GM23248 (cell line): ENCODE measurements at places on chromosomes 3 and 15. TPM values are rescaled to one million over a fixed set of nuclear protein-coding genes. Genes with fewer than 3 reads are reported as not detected.

GRCh38 chr3:14439501-14440167, 37.2 kb downstream of the SLC6A6 start:
- no peak for DNase-seq

GRCh38 chr3:59313365-59313764, 263.5 kb upstream of the CFAP20DC start:
- DNase-seq = peak; percentile 60

- DNase-seq = no peak
Measured at GRCh38 chr15:74339371-74339770, 28.1 kb downstream of the CYP11A1 start.

DNA sequence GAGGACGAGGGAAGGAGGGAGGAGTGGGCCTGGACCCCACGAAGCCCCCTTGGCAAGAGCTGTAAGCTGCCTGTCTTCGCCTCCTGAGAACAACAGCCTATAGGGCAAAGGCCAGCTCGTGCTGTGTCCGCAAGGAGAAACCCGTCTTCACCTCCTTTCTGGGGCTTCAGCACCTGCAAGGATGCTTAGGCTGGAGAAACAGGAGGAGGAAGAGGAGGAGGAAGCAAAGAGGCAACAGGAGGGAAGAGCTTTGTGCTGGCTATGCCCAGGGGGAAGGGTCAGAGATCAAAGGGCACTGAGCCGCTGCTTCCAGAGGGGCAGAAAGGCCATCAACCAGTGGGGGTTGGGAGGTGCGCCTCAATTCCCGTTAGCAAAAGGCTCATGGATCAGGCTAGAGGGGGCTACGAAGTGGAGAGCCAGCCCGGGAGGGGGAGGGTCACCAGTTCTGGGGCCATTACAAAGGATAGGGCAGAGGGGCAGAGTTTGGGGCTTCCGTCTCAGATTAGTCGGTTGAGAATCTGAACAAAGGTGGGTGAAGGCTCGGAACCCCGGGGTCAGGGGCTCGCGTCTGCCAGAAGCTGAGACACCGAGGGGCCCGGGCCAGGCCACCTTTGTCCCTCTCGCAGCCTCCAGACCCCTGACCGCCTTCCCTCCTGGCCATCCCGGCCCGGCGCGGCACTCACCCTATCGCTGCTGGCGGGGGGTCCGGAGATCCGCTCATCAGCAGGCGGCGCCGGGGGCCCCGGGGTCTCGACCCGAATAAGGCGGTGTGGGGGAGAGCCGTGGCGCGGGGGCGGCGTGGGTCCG, 792 bp downstream of the SHF start:
- DNase-seq = no peak

The POLQ gene
- total RNA-seq = 1.6 and 2.5 TPM in 2 replicates

The ELL3 gene
- 5.2 and 6.4 TPM in 2 replicates for total RNA-seq

The TMEM266 gene
- 0.38 TPM in 1 of 2 replicates, not detected in the other for total RNA-seq

DNA sequence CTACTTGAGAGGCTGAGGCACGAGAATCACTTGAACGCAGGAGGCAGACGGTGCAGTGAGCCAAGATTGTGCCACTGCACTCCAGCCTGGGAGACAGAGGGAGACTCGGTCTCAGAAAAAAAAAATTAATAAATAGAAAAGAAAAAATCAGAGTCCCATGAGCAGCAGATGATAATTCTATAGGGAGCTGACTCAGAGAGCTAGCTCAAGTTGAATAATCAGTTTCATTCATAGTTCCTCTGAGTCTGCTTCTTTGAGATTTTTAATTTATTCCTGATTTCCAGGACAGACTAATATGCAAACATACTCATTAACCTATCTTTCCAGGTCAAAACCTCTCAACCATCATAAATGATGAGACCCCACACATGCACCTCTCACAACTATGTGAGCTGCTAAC, 55.0 kb upstream of the PTX3 start:
- DNase-seq = no peak

GRCh38 chr3:52570076-52570475, 33.7 kb downstream of the UQCC5 start:
- peak; percentile 58 for DNase-seq

The ALG1L2 gene
- total RNA-seq = not detected in 2 replicates

DNA sequence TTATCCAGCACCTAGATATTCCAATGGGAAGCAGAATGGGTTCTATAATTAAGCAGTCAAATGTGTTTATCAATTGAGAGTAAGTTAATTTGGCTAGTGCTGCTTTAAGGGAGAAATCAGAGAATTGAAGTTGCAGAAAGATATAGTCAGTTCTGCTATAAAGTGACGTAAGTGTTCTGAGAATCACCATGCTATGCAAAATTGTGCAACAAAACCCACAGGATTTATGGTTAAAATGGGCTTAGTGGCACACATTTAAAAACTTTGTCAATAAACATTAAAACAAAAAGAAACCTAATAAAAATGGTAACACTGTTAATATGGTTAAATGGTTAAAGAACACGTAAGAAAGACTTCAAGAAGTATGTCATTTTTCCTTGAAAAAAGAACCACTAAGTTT, 74.5 kb downstream of the TMEM108 start:
- DNase-seq = peak; percentile 31

DNA sequence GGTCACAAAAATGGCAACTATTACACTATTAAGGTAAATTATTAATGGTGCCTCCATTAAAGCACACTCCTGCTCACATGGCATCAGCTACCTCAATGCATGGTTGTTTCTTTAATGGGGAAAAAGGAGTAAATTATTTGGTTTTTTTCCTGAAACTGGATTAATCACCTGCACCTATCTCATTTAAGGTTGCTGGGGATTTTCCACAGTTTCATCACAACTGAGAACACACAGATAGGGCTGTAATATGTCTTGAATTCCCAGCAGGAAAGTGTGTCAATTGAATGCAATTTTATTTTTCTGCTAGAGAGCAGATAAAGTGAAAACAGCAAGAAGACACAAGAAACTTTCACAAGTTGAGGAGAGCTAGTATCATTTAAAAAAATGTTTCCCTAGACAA, 36.4 kb downstream of the RFTN1 start:
- DNase-seq = peak; percentile 36

The CCNL1 gene
- 88.9 and 97.7 TPM in 2 replicates for total RNA-seq

The CASR gene
- total RNA-seq = not detected in 2 replicates

DNA sequence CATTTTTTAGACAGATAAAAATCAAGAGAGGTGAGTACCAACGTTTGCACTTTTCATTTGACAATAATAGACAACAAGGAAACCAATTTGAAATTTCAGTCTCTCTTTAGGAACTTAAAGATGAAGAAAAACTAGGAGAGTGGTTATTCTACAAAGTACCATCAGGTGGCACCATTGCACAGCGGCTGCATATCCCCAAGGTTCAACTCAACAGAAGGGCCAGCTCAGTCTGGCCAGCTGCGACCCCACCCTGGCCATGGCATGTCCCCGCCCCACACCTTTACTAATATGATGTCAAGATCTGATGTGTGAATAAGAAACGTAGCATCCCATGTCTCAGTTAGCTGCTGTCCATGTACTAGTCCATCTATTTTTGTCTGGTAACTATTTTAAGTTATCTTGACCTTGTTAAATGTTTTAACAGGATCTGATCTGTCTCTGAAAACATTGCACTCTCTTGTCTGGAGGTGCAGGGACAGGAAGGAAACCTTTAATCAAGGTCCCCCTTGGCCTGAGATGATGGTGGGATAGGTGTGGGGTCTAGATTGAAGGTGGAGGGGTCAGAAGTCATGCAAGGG, 35.5 kb upstream of the CGNL1 start:
- DNase-seq = peak; percentile 66

The CCR9 gene
- total RNA-seq = not detected in 2 replicates

- peak; percentile 68 for DNase-seq
Measured at GRCh38 chr3:159732172-159733111, 256.2 kb upstream of the IL12A start.

The RTP1 gene
- not detected in 2 replicates for total RNA-seq

The SPTSSB gene
- total RNA-seq = not detected in 2 replicates

The LYZL4 gene
- total RNA-seq = not detected in 2 replicates

- peak; percentile 21 for DNase-seq
Measured at GRCh38 chr3:15347063-15347736, 14.8 kb upstream of the SH3BP5 start.

DNA sequence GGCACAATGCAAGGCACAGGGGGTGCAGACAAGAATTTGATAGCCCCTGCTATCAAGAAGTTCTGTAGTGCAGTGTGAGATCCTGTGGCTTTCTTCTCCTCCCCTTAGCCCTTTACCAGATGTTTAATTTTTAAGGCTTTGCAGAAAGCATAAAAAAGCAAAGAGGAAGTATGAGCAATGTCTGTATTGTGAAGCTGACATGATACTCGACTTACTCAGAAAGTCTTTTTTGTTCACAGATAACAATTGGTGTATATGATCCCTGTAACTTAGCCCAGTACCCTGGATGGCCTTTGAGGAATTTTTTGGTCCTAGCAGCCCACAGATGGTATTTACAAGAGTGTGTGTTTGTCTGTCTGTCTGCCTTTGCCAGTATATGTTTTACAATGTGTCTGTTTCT, 58.9 kb downstream of the ATG7 start:
- peak; percentile 50 for DNase-seq

The FHIT gene
- total RNA-seq = 0.22 and 1.5 TPM in 2 replicates

The ANKRD34C gene
- not detected in 2 replicates for total RNA-seq

DNA sequence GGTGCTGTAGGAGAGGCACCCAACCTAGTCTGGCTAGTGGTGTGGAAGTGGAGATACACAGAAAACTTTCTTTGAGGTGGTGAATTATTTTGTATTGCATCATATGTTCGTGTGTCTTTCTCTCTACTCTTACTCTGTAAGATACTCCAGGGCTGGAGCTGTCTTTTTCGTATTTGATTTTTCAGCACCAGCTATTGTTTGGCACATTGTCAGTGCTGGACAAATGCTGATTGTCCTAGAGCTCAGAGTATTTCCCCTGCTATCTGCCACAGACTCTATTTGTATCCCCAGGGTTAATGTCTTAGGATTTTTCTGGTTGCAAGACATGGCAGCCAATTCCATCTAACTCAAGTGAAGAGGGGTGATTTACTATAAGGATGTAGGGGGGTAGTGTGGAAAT, 110.5 kb downstream of the SAMMSON start:
- no peak for DNase-seq

GRCh38 chr3:71402911-71403310, 180.6 kb downstream of the FOXP1 start:
- no peak for DNase-seq

The CD200R1 gene
- 0.38 TPM in 1 of 2 replicates, not detected in the other for total RNA-seq

DNA sequence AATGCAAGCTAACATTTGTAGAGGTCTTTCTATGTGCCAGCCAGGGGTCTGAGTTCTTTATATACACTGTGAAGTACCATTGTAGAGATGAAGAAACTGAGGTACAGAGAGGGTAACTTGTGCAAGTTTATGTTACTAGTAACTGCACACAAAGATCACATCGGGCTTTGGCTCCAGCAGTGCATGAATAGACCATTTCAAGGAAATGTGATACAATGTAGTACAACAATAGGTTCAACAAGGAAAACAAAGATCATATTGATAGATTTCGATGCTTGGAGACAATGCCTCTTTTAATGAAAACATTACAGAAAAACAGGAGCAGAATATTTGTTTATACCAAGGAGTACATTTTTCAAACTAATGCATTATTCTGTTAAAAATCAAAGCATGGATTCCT, 115.3 kb downstream of the POLR2M start:
- no peak for DNase-seq

The NANOGP8 gene
- not detected in 2 replicates for total RNA-seq

DNA sequence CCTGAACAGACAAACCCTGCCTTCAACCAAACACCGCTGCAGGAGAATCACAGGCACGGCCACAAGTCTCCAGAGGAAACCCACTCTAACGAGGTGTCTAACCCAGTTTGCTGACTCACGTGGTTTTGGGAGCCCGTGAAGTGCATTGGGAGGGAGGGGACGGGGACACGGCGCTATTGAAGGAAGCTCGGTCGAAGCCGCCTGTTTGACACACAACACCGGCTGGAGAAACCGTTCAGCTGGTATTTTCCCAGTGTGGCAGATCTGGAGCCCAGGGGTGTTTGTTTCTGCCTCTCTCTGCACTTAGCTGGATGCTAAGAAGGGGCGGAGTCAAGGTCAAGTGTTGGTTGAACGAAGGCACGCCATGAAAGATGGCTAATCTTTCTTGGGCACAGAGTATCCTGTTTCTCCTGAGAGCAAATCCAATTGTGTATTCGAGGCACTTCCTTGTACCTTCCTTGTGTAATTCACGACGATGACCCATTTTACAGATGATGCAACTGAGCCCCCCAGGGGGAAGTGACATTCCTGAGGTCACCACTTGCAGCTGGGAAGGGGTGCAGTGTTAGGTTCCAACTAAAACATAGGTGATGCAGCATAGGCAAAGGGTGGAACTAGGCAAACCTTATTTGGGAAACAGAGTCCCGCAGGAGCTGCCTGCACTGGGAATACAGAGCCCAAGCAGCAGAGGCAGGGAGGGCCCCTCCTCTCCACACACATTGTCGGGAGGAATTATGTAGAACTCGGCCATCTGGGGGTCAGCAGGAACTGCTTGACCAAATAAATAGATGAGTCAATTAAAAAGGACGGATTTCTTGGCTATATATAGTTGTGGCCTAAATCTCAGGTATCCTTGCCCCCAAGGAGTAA, 22.5 kb downstream of the SLC6A6 start:
- no peak for DNase-seq

DNA sequence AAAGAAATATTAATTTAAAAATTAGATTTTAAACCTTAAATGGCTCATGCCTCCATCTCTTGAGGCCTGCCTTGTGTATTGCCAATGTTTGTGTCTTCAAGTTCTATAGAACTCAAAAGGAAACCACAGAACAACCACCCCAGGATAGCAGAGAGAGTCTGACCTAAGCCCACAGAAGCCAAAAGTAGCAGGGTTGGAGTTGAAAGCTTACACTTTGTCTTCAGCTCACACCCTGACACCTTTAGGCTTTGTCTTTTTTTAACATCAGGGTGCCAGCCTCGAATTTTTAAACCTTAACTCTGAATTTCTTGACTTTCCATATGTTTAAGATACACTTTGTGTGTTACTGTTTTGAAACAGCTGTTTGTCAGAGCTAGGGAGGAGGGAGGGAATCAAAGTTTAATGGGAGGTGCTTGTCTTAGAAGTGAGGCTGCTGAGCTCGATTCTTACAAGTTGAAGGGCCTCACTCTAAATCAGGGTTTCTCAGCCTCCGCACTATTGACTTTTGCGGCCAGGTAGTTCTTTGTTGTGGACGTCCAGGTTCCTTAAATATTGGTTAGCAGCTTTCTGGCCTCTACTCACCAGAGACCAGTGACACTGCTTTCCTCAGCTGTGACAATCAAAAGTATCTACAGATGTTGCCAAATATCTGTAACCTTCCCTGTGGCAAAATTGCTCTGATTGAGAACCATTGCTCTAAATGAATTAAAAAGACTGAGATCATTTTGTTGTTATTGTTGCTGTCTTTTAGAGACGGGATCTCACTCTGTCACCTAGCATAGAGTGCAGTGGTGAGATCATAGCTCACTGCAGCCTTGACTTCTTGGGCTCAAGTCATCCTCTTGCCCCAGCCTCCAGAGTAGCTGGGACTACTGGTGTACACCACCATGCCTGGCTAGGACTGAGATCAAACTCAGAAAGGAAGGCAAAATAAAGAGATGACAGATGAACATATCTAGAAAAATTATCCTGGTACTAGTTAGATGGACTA, 139.2 kb upstream of the EOMES start:
- DNase-seq = no peak

- DNase-seq = no peak
Measured at GRCh38 chr15:100208921-100209603, 132.7 kb downstream of the ADAMTS17 start.

GRCh38 chr3:187935623-187936156, 190.4 kb upstream of the BCL6 start:
- DNase-seq = no peak

GRCh38 chr3:46733026-46733800, 15.5 kb upstream of the PRSS50 start:
- peak; percentile 8 for DNase-seq
